Left colon (tissue), 2 donors: ENCODE measurements at places on chromosomes 5 and 9. TPM values are rescaled to one million over a fixed set of nuclear protein-coding genes. Genes with fewer than 3 reads are reported as not detected.

The ACSL6 gene
- total RNA-seq, result 0.58 TPM

DNA sequence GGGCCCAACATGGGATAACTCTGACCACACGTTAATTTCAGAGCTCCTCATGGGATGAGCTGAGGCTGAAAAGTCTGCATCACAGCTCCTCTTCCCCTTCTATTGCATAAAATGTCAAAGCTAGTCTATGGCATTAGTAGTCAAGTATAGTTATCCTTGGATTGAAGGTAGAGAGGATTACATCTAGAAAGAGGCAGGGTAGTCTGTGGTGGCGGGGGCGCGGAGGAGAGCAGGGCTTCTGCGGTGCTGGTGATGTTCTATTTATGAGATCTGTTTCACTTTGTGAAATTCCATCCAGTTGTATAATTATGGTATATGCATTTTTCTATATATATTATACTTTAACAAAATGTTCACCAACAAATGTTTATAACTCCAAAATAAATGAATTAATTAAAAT is 329.5 kb upstream of the GRAMD2B start:
- DNase-seq, result no peak

DNA sequence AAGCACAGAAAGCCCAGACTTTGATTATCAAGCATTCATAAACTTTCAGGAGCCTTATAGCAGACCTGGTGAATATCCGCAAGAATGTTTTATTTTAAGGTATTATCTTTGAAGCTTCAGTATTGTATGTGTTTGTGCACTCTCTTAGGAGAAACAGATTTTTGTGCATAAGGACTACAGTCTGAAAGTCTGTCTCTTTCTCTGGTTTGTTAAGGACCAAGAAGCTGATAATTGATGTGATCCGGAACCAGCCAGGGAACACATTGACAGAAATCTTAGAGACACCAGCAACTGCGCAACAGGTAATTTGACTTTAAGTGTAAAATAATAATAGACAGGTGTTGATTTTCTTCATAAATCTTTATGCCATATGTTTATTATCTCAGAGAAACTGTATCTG is 22.8 kb upstream of the F2R start:
- DNase-seq, result no peak

The GZMA gene
- 17.6 TPM for total RNA-seq

The PDE6A gene
- 4.2 TPM for total RNA-seq
